ENCODE measurements at places on chromosomes 5 and 9. TPM values are rescaled to one million over a fixed set of nuclear protein-coding genes. Genes with fewer than 3 reads are reported as not detected.

The HAVCR1 gene
- total RNA-seq, result 44.9 TPM

The GMCL2 gene
- not detected for total RNA-seq

The GCNT4 gene
- 0.46 TPM for total RNA-seq

The GLDC gene
- total RNA-seq, result 13.1 TPM

The ARL14EPL gene
- 0.19 TPM for total RNA-seq

The RBM18 gene
- 19.5 TPM for total RNA-seq

The BTNL9 gene
- total RNA-seq, result 0.57 TPM

The GSN gene
- total RNA-seq, result 43.6 TPM

The GZMA gene
- not detected for total RNA-seq

The ADAMTS6 gene
- 0.08 TPM for total RNA-seq
